SJCRH30 (cell line): ENCODE measurements at places on chromosomes 12 and 14. TPM values are rescaled to one million over a fixed set of nuclear protein-coding genes. Genes with fewer than 3 reads are reported as not detected.

GRCh38 chr14:55274146-55274545 is 2.9 kb downstream of the FBXO34 start:
- peak; percentile 16 for DNase-seq

GRCh38 chr12:12157424-12157823 is 86.7 kb downstream of the BCL2L14 start:
- DNase-seq: no peak

DNA sequence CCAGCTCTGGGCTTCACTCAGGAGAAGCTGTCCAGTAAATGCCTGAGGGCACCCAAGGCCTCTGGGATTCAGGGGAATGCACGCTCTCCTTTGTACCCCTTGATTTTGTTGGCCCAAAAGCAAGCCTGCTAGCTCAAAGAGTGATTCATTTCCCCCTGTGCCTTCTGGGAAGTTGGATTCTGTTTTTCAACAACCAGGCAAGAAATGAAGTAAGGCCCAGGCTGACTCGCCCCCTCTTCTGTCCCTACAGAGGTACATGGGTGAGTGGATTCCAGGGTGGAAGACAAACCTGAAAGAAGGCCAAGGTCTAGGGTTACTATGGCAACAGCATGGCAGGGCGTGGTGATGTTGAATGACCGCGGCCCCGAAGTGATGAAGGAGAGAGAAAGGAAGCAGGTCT is 9.3 kb upstream of the SERPINA5 start:
- DNase-seq: no peak

GRCh38 chr12:44672042-44672441 is 204.1 kb downstream of the NELL2 start:
- no peak for DNase-seq

- no peak for DNase-seq
Measured at GRCh38 chr14:101588990-101589389, 27.7 kb downstream of the DIO3 start.

DNA sequence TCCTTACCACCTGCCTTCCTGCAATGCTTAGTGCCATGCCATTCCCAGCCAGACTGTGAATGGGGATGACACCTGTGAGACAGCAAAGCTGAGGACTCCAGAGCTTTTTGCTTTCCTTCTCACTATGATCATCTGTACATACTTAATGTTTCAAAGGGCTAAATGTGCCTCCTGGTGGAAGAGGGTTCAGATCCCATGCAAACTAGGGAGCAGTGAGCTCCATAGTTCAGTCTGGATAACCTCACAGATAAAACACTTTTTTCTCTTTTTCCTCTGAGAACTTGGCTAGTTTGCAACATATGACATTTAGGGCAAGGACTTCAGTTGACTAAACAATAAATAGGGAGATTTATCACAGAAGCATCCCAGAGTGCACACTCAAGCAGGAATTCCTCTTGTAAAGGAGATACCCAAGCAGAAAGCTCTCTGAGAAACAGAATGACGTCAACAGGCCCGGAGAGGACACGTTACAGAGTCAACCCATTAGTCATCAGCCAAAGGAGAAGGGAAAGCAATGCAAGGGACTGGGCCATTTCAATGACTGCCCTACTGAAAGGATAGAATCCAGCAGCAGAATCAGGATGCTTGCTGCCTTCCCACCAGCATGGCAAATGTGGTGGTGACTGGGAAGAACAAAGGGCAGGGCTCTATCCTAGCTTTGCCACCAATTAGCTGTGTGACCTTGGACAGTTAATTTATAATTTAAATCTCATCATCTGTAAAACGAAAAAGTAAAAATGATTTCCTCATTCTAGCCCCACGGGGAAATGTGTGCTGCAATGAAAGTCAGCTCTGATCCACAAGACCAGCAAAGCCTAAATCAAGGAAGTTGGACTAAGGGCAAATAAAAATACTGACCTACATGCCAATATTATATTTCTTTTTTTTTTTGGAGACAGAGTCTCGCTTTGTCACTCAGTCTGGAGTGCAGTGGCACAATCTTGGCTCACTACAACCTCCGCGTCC is 80.8 kb upstream of the ACTN1 start:
- no peak for DNase-seq

DNA sequence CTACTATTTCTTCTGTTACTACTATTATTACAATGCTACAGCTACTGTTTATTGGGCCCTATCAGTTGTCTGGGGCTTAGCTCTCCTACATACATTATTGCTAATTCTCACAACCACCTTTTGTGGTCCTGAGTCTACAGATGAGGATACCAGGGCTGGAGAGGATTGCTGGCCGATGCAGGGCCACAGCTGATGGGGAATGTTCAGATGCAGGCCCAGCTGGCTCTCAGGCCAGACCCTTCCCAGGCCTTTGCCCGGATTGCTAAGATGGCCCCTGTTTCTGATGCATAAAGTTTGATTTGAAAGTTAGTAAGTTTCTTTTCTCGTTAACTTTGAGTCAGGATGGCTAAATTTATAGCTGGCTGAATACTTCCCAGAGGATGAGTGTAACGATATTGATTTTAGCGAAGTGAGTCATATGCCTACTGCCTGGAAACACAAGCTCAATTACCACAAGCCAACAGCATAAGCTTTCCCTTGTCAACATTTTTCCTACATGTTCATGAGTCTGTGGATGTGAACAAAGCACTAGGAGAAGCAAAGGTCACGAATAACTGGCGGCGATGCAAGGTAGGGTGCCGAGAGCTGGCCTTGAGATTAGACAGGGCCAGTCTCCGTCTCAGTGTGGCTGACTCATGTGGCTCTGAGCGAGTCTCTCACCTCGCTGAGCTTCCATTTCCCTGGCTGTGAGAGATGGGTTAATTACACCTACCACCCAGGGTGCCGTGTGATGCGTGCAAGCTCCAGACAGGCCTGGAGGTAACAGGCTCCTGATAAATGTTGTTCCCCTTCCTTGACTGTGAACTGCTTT is 111.0 kb downstream of the BEGAIN start:
- DNase-seq: no peak

DNA sequence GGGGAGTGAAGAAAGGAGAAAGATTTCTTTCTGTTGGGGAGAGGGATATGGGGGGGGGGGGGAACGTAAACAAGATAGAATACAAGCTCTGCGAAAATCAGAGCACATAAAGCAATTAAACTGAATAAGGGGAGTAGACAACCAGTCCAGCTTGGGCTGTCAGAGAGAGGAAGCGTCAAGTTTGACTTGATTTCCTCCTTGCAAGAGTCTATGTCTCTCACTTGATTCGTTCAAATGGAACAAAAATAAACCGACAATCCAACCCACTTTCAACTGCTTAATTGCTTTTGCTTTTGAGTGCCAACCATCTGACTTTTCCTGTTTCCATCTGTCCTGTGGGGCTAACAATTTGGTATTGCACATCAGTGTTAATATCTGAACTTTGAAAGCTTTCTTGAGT is 942 bp downstream of the SYT1 start:
- no peak for DNase-seq

GRCh38 chr14:75783184-75783583 is 122.1 kb downstream of the TTLL5 start:
- no peak for DNase-seq

GRCh38 chr14:20184181-20184580 is 6.5 kb upstream of the OR11G2 start:
- DNase-seq: no peak

- DNase-seq: no peak
Measured at GRCh38 chr12:11734580-11735180, 85.2 kb downstream of the ETV6 start.

DNA sequence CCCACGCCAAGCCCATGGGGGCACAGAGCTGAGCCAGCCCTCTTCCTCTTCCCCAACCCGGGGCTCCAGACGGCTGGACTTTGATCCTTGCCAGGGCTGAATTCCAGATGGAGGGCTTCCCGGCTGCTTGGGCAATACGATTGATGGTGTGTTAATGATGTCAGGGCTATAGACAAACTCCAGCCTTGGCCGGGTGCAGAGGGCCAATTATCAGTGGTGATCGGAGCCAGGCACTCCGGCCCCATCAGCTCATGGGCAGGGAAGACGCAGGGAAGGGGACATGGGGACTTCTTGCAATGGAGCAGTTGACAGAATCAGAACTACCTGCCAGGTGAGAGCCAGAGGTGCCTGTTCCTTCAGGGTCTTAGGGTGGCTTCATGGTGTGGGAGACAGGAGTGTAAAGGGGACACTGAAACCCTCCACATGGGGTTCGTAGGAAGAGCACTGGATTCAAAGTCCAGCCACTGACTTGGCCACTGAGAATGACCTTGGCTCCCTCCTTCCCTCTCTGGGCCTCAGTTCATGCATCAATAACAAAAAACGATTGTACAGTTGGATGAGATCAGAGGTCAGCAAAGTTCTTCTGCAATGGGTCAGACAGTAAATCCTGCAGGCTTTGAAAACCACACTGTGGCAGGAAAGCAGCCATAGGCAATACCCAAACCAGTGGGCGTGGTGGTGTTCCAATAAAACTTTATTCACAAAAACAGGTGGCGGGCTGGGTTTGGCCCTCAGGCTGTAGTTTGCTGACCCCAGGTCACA is 333.7 kb downstream of the MED13L start:
- DNase-seq: no peak

GRCh38 chr12:76786986-76787385 is 23.1 kb downstream of the ZDHHC17 start:
- no peak for DNase-seq

- no peak for DNase-seq
Measured at GRCh38 chr12:57496822-57497221, 9.0 kb downstream of the MARS1 start.

GRCh38 chr14:69574263-69574953 is at the start of gene CCDC177:
TSS of gene CCDC177 (minus strand) at chr14:69574871. CDS start at chr14:69573622, 1,249 bp downstream.
- peak; percentile 76 for DNase-seq

DNA sequence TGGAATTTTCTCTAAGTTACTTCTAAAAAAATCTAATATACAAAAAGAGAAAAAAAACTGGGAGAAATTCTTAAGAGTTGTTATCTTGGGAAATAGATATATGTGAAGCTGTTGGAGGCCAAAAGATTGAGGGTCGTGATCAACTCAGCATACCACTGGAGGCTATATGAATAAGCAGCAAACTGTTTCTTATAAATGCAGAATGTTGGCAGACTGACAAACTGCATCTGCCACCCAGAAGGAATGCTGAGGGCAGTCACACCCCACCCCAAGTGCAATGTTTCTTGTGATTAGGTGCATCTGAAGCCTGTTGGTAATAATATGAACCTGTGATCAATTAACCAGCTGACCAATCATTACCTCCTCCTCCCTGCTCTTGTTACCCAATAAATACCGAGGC is 818.6 kb upstream of the MGAT4C start:
- no peak for DNase-seq

DNA sequence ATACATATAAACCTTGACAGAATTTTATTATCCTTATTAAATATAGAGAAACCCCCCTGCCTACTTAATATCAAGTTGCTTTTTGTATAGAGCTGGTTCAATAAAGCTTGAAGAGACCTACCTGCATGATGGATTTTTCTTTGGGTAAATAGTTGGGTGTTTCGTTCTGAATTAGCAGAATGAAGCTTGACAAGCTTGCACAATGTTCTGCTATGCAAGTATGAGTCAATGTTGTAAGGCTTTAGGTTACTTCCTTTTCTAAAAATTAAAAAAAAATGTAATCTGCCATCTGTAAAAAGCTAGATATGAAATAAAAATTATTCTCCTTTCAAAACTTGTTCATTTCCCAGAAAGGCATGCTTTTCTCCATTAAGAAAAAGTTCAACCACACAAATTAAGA is 1662.6 kb upstream of the SEL1L start:
- no peak for DNase-seq

DNA sequence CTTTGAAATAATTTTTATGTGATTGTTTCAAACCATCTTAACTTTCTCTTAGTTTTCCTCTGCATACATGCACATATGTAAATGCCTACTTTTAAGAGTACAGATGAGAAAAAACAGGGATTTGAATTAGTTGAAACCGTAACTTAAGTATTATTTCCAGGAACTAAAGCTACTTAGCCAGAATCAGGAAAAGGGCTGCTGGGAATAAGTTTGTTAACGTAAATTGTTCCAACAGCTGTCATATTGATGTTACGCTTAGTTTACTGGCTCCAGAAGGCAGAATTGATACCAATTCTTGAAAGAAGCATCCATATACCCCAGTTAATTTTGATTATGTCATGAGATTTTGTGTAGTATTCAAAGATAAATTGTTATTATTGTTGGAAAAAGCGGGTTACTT is 17.9 kb upstream of the KLRF1 start:
- no peak for DNase-seq

- DNase-seq: peak; percentile 60
Measured at GRCh38 chr12:54658306-54659264, 10.4 kb upstream of the DCD start.

DNA sequence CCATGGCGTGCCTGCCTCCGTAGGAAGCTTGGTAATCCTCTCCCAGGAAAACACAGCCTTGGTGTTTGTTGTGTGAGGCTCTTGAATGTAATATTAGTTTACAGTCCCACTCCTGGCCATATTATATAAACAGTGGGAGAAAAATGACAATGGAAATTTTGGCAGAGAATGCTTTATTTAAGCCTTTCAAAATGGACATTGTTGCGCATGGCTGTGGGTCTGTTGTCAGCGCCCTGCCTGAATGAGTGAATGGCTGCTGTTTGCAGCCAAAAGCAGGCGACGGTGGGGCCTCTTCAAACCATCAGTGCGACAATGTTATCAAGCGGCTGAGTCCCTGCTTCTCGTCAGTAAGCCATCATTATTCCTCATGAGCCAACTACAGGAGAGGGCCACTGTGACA is 201.8 kb upstream of the RMST start:
- DNase-seq: no peak

- DNase-seq: no peak
Measured at GRCh38 chr14:79165471-79166090, 995.4 kb downstream of the NRXN3 start.

DNA sequence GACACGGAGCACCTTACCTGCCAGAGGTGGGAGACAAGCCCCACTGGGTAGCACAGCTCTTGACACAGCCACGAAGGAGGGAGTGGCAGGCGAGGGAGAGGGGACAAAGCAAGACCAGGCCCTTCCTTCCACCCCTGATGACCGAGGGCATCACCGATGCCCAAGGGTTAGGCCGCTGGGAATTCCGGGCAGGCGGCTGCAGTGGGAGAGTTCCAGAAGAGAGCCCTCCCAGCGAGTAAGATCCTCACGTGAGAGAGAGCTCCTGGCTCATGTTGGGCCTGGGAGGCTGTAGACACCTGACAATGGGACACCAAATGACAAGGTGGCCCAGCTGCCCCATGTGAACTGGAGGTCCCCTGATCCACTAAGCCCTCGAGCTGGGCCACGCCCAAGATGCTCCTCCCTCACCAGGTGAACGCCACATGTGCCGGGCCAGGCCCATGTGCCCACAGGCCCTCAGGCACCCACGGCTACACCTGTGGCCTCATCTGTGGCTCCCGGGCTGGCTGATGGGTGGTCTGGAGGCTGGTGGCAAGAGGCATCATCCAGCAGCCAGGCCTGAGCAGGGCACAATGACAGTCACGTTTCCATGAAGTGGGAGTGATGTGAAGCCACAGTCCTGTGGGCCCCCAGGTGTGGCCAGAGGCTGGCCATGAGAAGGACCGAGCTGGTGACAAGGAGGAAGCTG is 32.1 kb upstream of the C14orf180 start:
- no peak for DNase-seq

The POTEM gene
- total RNA-seq: not detected in 2 replicates

The TOMM20L gene
- not detected in 2 replicates for total RNA-seq

The POU6F1 gene
- 1.5 and 2.5 TPM in 2 replicates for total RNA-seq

The SRRM4 gene
- not detected in 2 replicates for total RNA-seq

The USP30 gene
- 8.6 and 10.2 TPM in 2 replicates for total RNA-seq

The SLC25A21 gene
- total RNA-seq: 0.45 and 1.0 TPM in 2 replicates

The KCNA5 gene
- total RNA-seq: not detected in 2 replicates

The BATF gene
- not detected in 2 replicates for total RNA-seq

The RPGRIP1 gene
- total RNA-seq: not detected in 2 replicates

The TAS2R10 gene
- 0.63 and 1.4 TPM in 2 replicates for total RNA-seq

The EIF2S3B gene
- 12.9 and 13.7 TPM in 2 replicates for total RNA-seq

The NGDN gene
- 76.5 and 85.2 TPM in 2 replicates for total RNA-seq
